Activated effector memory CD4-positive, alpha-beta T cell treated with anti-CD3 and anti-CD28 coated beads, Interleukin-2, amount 50 U/mL, for 16 hours (primary cell): ENCODE measurements at places on chromosomes 4 and X.

DNA sequence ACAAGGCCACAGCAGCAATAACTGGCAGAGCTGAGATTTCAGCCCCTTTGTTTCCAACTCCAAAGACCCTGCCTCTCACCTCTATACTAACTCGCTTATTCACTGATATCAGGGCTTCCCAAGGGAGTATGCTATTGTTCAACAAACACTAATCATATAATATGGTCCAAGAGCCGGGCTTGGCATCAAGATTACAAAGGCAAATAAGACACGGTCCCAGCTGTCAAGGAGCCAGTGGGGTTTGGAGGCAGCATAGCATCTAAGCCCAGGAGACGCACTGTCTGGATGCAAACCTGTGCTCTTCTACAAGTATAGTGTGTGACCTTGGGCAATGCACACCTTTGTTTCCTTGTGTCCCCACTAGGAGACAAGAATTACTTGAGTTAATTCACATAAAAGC lies 28.7 kb downstream of the PAPSS1 start:
- DNase-seq: no peak

GRCh38 chr4:27084685-27085361 lies 224.2 kb downstream of the STIM2 start:
- peak; percentile 64 for DNase-seq

DNA sequence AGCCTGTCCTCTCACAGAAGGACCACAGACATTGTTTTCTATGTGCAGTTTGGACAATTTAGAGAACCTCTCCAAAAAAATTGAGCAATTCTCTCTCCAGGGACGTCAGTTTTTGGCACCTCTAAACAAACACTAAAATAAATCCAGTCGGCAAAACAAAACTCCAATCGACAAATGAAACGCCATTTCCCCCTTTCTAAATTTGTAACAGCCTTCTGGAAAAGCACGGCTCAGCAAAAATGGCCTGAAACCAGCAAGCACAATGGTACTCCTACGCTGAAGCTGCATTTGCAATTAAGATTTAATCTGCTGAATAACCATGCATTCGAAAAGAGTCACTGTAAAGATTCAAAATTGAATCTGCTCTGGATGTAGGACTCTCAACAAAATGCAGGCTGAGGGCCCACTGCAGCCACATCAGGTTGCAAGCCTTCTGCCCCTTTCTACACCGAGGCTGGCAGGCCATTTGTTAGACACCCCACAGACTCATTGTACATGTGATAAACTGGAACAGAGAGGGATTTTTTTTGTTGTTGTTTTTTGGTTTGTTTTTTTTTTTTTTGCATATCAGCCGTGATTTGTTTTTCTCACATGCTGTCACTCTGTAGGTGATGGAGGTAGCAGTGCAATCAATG lies 79.9 kb upstream of the MAP3K15 start:
- no peak for DNase-seq

- DNase-seq: no peak
Measured at GRCh38 chr4:93334003-93334402, 494.6 kb upstream of the ATOH1 start.

GRCh38 chr4:165293061-165293460 lies 34.4 kb upstream of the MSMO1 start:
- no peak for DNase-seq

GRCh38 chr4:147407261-147408045 lies 73.4 kb upstream of the EDNRA start:
- no peak for DNase-seq

GRCh38 chrX:125436855-125437254 lies 117.2 kb downstream of the TEX13C start:
- DNase-seq: no peak

- no peak for DNase-seq
Measured at GRCh38 chr4:125072269-125072668, 242.5 kb upstream of the FAT4 start.

- peak; percentile 66 for DNase-seq
Measured at GRCh38 chr4:108359130-108359985, 190.6 kb upstream of the LEF1 start.

DNA sequence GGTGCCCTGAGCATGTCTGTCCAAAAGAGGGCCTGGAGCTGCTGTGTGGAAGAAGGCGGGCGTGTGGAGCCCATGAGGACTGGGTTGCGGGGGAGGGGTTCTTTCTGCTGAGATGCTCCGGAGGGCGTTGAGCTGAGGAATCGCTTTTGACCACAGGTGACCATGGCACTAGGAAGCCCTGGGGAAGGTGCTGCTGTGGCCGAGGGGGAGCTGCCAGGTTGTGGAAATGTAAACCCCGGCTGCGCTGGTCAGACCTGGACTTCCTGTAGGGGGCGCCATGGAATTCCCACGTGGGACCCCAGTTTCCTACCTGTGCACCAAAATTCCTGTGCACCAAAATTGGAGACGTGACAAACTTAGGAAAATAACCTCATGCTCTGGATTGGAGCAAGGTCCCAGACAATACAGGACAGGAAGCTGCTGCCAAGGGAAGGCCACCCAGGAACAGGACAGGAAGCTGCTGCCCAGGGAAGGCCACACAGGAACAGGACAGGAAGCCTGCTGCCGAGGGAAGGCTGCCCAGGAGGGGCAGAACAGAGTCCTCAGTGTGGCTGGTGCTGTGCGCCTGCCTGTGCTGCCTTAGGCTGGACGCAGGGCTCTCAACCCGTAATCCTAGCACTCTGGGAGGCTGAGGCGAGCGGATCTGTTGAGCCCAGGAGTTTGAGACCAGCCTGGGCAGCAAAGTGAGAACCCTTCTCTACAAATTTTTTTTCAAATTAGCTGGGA lies 28.4 kb upstream of the UVSSA start:
- DNase-seq: no peak

GRCh38 chr4:122845760-122846159 lies 19.1 kb downstream of the FGF2 start:
- no peak for DNase-seq

DNA sequence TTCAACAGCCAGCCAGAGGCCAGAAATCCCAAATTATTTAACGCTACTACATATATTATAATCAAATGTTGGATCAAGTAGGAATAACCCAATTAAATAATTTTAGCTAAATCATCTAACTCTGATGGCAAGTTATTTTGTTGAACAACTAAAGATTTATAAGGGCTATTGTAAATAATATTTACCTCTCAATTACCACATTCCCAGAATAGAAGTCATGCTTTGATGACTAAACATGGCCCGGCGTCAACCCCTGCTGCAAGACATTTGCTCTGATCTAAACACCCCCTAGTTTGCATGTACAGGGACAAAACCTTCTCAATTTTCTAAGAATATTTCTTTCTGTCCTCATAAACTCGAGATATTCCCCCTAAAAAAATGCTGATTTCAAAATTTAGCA lies 14.2 kb downstream of the VEGFC start:
- DNase-seq: no peak

GRCh38 chrX:121109986-121110385 lies 62.6 kb downstream of the GLUD2 start:
- no peak for DNase-seq

GRCh38 chr4:150828159-150828558 lies 186.9 kb downstream of the LRBA start:
- peak; percentile 82 for DNase-seq

DNA sequence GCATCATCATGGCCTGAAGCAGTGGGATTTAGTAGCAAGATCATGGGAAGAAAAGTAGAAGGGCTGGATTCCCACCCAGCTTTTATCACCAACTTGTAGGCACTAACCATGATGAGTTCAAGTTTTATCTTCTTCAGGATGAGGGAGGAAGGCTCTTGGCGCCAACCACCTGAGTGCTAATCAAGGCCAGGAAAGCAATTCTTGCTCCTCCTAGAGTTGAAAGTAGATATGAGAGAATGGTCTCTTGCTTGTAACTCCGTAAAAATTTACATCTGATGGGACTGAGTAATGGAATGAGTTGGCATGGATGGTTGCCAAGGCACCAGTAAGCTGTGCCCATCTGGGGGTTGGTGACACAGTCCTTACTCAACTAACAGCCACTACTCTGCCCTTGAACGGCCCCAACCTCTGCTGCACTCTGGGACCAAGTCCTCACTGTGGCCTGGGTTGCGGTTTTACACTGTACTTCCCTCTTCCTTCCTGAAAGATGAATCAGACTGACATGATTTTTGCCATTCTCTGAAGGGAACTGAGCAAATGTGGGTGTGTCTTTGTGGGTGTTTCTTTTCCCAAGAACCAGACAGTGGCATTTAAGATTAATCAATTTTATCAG lies 39.4 kb upstream of the NDP start:
- DNase-seq: peak; percentile 65

GRCh38 chr4:84503495-84504437 lies 4.7 kb upstream of the NKX6-1 start:
- no peak for DNase-seq

GRCh38 chrX:24271262-24271661 lies 42.6 kb downstream of the SUPT20HL2 start:
- no peak for DNase-seq
